DMS153 (cell line): ENCODE measurements at places on chromosomes 12 and 14.
A peak's percentile ranks its signal among the peaks of the same experiment; 100 is the strongest.

GRCh38 chr12:28879379-28879778 is 269.7 kb upstream of the FAR2 start:
- DNase-seq, result no peak

DNA sequence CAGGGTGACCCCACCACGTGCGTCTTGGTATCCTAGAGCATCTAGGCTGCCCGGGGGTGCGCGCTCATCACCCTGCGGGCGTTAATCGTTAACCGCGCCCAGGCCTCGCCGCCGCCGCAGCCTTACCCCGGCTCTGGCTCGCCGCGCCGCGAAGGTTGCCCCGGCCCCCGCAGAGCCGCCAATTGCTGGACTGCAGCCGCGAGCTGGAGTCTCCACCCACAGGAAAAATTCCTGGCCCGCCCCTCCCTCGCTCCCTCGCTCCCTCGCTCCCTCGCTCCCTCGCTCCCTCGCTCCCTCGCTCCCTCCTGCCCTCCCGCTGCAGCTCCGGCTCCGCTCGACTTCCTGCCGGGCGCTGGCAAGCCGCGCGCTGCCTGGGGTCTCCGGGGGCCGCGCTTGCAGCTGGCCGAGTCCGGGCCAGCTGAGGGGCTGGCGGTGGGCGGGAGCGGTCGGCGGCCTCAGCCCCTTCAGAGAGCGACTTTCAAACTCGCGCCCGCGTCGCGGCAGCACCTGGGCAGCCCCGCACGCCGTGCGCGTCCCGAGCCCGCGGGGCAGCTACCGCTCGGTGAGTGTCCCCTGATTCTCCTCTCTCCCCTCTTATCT is at the start of gene PLEKHG3:
Gene PLEKHG3 (plus strand): TSS at position 282 of the 600 bp plus-strand sequence. CDS start 23,208 bp downstream, outside the sequence.
- peak; percentile 56 for DNase-seq

GRCh38 chr12:120474616-120474960 is 5.0 kb upstream of the SRSF9 start:
- DNase-seq, result peak; percentile 18

GRCh38 chr12:108516511-108517275 is 1.6 kb downstream of the FICD start:
- no peak for DNase-seq

DNA sequence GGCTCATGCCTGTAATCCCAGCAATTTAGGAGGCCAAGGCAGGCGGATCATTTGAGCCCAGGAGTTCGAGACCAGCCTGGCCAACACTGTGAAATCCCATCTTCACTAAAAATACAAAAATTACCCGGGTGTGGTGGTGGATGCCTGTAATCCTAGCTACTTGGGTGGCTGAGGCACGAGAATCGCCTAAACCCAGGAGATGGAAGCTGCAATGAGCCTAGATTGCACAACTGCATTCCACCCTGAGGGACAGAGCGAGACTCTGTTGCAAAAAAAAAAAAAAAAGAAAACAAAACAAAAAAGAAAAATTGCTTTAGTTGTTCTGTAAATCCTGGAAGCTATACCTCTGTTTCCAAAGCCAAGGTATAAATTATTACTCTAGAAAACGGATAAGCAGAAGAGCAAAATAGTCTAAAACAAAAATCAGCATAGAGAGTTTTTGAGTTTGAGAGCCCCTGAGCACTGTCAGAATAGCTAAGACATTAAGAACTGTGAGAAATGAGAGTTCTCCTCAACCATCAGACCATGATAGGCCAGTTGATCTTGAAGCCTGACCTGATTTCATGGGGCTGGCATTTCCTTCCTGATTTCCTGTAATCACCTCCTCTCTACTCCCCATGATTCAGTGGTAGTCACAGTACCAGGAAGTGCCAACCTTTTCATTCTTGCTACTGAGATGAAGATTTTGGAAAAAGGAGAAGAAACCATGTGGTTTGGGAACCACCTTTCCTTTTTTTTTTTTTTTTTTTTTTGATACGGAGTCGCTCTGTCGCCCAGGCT is 31.7 kb downstream of the ATP2A2 start:
- no peak for DNase-seq

DNA sequence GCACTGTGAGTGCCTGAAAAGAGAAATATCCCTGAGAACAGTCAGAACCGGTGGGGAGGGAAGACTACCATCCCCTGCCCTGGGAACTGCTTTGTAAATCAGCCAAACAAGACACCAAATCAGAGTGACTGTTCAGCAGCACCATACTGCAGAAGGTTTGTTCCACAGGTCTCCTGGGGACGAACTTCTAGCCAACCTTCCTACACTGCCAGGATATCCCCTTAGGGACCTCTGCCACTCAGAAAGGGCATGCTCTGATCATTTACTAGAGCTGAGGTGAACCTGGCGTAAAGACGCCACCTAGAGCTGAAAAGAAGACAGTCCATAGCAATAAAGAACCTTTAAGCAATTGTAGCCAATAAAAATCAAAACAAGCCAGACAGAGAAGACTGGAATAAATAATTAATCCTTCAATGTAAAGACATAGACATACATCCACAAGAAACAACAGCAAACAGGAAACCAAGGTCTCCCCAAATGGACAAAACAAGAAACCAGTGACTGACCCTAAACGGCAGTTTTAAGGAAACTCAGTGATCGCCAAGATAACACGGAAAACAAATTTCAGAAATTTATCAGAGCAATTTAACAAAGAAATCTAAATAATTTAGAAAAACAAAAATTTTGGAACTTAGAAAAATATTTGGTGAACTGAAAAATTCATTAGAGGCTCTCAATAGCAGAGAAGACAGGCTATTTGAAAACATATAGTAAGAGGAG is 228.1 kb upstream of the AMIGO2 start:
- peak; percentile 77 for DNase-seq

- DNase-seq, result no peak
Observed at GRCh38 chr12:7061596-7061995, 1.1 kb downstream of the C1S start.

DNA sequence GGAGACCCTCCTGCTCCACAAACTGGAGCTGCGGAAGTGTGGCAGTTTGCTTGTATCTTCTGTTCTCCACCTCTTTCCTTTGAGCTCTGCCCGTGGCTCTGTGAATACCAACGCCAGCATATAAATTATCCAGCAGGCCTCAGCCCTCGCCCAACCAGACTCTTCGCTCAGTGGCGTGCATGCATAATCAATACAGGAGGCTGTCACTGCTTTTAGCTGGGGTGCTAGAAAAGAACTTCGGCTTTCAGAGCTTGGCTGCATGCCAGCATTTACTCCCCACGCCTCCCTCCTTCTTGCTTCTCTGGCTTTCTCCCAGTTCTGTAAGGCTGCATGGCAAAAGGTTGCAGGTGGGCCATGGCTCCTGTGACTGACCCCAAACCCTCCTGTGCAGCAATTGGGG is 26.9 kb downstream of the NRXN3 start:
- no peak for DNase-seq

- DNase-seq, result no peak
Observed at GRCh38 chr12:40225984-40226602, 1.3 kb downstream of the LRRK2 start.

- no peak for DNase-seq
Observed at GRCh38 chr14:34680806-34681479, 33.5 kb downstream of the CFL2 start.

DNA sequence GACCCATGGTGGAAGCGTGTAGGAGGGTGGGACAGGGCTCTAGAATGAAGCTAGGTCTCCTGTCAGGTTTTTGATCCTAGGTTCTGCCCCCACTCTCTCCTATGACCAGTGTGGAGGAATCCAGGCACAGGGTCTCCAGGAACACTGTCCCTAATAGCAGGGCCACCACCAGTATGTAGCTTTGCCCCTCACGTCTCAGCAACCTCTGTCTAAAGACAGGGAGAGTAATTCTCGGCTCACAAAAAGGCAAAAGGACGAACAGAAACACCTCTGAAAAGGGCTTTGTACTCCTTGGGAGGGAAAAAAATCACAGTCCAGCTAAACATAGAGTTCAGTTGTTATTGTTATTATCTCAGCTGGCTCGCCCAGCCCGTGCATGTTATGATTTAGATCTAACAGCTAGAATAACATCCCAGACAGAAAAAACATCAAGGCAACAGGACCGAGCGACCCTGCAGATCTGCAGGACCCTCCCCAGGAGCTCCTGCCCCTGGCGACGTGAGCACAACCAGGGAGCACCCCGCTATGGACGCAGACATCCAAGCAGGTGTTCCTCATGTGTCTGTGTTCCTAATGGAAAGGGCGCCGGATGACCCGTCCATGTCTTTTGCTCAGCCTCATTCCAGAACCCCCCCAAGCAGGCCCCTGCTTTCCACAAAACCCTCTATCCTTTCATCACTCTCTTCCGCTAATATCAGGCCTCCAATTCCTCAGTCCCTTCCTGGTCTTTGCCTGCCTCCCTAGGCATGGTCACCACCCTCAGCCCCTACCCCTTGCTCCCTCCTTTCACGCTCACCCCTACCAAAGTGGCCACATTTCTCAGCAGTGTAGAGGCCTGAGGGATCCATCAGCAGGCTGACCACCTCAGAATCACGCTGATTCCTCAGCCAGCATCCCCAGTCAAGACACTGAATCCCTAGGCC is 14.2 kb upstream of the SLC6A12 start:
- DNase-seq, result no peak

- DNase-seq, result no peak
Observed at GRCh38 chr12:1398673-1399072, 195.7 kb downstream of the FBXL14 start.

- DNase-seq, result peak; percentile 87
Observed at GRCh38 chr14:23306412-23307145, at the start of gene BCL2L2. TSS of gene BCL2L2 (plus strand) at chr14:23306833. CDS start at chr14:23307768, 935 bp downstream.

DNA sequence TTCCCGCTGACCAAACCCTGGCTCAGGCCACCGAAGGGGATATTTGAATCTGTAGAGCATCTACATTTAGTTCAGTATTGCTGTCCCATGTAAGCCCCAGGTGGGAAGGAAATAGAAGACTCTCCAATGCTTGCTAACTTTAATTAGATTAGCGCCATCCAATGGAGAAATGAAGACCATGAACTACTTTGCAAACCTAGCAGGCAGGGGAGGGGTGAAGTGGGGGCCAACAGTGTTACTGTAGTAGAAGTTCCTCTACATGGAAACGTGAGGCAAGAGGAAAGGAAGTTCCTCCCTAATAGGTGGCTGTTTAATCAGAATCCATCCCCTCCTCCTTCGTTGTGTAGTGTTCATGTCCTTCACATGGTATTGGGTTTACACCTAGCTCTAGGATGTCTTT is 9.3 kb upstream of the DENND5B start:
- DNase-seq, result no peak

GRCh38 chr12:9910716-9911421 is 21.3 kb downstream of the CLEC2A start:
- DNase-seq, result no peak

DNA sequence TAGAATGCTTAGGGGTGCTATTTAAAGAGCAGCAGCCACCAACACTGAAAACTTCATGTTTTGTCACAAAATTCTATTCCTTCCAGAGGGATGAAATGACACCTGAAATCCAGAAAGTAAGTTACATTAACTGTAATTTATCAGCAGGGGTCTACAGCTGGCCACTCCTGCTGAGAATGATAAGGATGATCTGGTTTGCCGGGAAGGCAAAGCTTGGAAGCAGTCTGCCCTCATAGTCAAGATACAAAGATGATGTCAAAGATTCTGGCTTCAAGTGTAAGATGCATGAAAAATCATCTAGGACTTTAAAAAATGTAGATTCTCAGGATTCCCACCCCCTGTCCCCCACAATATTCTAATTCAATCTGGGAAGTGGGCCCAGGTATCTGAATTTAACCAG is 58.4 kb downstream of the DCAF5 start:
- no peak for DNase-seq

GRCh38 chr14:79442786-79443185 is 768.5 kb downstream of the DIO2 start:
- no peak for DNase-seq

- DNase-seq, result no peak
Observed at GRCh38 chr14:51894250-51894649, 33.8 kb downstream of the GNG2 start.

GRCh38 chr12:96687719-96688118 is 198.3 kb downstream of the CFAP54 start:
- no peak for DNase-seq

DNA sequence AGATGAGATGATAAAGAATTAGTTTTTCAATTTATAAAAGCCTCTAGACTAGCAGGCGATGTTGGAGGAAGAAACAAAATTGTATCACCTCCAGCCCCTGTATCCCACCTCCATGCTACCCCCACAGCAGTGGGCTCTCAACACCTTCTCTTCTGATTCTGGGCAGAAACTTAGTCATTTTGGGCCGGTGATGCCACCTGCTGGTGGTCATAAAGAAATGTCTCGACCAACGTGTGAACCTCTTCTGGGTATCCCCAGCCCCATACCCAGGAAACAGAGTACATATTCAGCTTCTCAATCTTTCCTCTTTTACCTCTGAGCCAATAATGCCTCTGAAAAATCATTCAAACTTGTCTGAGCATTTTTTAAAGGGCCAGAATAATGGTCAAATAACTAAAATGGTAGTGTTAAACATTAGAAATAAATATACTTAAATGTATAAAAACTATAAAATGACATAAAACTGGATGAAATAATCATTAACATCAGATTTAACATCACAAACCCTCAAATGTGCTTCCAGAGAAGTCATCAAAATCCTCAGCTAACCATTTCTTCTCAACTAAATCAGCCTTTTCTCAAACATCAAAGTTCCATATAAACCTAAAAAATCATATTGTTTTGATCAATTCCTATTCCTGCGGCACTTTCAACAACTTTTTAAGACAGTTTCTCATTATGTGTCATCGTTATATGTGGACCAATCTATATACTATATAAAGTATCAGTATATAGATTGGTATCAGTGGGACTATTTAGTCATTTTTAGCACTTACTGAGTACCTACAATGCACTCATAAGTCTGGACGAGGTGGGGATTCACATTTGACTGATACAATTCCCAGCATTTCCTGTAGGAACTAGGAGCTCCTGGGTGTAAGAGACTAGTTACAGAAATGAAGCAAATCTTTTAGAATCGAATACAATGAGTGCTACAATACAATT is 69.4 kb downstream of the ATXN2 start:
- no peak for DNase-seq

DNA sequence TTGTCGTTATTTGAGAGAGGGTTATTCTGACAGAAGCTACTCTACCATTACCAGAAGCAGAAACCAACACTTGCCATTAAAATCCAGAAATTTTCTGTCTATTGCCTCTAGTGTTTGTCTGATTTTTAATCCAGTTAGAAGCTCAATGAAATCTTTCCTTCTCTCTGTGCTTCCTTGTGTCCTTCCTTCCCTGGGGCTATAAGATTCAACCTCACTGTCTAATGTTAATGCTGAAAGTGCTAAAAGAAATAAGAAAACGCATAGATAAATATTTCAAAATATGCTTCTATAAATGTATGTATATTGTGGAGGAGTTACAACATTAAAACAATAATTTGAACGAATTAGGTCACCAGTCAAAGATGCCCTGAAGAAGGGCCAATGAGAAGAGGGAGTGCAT is 120.8 kb downstream of the SEC23A start:
- no peak for DNase-seq

GRCh38 chr14:99282261-99283050 is 10.5 kb upstream of the BCL11B start:
- no peak for DNase-seq

GRCh38 chr12:79380402-79380801 is 310.4 kb downstream of the PAWR start:
- DNase-seq, result no peak

DNA sequence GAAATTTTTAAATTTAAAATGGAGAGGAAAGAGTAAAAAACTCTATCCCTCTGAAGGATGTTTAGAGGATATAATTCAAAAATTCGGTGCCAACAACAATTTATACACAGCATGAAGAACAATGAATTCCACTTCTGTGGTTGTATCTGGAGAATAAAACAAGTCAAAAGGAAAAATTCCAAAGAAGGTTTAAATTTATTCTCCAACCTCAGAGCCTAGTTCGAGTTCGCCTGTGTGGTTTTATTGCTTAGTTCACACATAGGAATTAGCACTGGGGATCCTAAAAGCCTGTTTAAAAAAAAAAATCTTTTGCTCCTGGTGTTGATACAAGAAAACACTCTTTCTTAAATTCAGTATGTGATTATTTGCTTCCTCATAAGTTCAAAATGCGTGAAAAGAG is 79.2 kb downstream of the LLPH start:
- DNase-seq, result no peak
